SK-N-SH (cell line): ENCODE measurements at places on chromosomes 6 and 20.

- no peak for DNase-seq
These were observed 56.0 kb upstream of the TAB2 start for GRCh38 chr6:149261364-149262040.

DNA sequence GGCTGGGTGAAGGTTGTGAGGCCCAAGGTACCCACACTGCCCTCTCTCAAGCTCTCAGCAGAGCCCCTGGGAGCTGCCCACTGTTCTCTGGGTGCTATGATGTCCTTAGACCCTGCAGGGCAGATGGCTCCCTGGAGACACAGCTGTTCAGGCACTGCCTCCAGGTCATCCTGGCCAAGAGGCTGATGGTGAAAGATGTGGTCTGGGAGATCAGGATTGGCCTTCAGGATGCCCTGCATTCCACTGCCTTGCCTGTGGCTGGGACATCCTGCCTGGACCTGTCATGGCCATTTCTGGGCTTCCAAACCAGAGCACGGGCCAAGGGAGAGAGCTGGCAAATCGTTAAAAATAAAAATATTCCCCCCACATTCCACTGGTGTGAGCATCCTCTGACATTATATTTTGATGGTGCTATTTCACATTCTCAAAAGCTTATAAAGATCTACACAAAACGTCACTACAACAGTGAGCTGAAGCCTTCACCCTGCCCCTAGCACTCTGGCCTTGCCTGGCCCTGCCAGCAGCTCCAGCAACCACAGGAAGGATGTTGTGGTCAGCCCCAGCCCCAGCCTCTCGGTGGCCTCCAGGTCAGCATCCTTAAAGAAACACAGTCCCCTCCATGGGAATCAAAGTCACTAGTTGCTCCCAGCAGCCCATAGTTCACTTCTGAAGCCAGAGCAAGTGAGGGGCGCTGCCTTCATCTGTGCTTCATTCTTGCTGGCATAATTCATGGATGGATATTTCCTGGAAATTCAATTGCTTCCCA is 13.5 kb upstream of the KCNK16 start:
- DNase-seq, result no peak

DNA sequence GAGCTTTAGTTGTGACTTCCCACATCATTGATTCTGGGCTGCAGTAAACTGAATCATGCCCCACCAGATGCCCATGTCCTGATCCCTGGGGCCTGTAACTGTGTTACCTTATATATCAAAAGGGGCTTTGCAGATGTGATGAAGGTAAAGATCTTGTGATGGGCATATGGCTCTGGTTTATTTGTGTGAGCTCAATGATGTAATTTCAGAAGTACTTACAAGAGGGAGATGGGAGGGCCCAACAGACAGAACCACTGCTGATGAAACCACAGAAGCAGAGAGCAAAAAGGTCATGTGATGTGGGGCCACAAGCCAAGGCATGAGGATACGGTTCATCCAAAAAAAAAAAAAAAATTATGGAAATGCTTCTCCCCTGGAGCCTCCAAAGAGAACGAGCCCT is 118.7 kb downstream of the TOX2 start:
- peak; percentile 38 for DNase-seq

DNA sequence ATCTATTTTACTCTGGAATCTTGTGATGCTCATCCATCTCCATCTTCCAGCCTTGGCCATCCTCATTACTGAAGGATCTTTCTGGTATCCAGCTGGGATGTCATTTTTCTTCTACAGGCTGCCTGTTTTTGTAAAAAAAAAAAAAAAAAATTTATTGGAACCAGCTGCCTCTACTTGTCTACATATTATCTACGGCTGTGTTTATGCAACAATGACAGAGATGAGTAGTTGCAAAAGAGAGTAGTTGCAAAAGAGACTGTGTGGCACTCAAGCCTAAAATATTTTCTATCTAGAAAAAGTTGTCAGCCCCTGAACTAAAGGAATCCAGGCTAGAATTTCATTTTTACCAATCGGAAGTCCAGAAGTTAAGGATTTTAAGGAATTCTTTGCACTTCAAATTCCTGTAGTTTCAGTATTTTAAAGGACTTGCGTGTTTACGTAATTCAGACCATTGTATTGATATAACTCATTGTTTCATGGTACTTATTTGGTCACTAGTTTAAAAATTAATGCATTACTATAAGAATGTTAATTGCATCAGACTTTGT is 38.6 kb upstream of the PLCG1 start:
- peak; percentile 35 for DNase-seq

DNA sequence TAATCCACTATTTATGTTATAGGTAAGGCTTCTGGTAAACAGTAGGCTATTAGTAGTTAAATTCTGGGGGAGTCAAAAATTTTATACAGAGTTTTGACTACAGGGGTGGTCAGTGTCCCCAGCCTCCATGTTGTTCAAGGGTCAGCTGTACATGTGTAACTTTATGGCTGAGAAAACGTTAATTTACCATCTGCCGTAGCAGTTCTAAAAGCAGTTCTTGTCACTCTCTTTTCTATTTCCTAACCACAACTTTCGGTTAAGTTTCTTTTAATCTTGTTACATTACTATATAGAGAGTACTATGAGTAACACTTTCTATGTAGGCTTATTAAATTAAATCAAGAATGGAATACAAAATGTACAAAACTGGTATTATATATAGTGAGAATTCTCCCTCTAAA is 21.6 kb upstream of the KIF6 start:
- DNase-seq, result no peak

DNA sequence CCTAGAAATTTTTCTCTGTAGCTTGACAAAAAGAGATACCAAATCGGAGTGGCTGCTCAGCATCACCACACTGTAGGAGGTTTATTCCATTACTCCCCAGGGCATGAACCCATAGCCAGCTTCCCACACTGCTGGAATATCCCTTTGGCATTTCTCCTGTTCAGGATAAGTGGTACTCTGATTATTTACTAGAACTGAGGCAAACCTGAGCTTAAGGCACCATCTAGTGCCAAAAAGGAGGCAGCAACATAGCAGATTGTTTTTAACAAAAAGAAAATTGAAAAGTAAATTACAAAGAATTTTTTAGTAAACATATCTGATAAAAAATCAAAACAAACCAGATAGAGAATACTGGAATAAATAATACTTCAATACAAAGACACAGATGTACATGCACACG is 181.7 kb downstream of the WDR27 start:
- no peak for DNase-seq
